NT2/D1 (cell line): ENCODE measurements at places on chromosomes 3 and 15.

GRCh38 chr3:31270010-31270409 lies 262.7 kb upstream of the STT3B start:
- DNase-seq = no peak

GRCh38 chr3:23083701-23084100 lies 119.4 kb upstream of the UBE2E2 start:
- no peak for DNase-seq

GRCh38 chr3:135891121-135891520 lies 74.4 kb upstream of the PPP2R3A start:
- DNase-seq = no peak

GRCh38 chr15:84035399-84035766 lies 200.2 kb upstream of the GOLGA6L4 start:
- DNase-seq = peak; percentile 8

- no peak for DNase-seq
Observed at GRCh38 chr15:93012786-93013185, 76.2 kb downstream of the RGMA start.

DNA sequence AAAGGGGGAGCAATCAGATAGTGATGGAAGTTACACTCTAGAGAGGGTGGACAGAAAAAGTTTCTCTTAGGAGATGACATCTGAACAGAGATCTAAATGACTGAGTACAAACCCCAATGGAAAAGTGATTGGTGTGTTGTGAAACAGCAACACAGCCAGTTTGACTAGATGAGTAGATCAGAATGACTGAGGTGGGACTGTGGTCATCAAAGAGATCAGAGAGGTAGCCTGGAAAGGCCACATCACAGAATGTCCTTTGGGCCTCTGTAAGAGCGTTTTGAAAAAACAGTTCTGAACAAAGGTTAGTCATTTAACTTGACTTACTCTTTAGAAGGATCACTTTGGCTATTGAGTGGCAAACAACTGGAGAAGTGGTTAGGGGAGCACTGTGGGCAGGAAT lies 10.6 kb downstream of the LRRC58 start:
- no peak for DNase-seq

DNA sequence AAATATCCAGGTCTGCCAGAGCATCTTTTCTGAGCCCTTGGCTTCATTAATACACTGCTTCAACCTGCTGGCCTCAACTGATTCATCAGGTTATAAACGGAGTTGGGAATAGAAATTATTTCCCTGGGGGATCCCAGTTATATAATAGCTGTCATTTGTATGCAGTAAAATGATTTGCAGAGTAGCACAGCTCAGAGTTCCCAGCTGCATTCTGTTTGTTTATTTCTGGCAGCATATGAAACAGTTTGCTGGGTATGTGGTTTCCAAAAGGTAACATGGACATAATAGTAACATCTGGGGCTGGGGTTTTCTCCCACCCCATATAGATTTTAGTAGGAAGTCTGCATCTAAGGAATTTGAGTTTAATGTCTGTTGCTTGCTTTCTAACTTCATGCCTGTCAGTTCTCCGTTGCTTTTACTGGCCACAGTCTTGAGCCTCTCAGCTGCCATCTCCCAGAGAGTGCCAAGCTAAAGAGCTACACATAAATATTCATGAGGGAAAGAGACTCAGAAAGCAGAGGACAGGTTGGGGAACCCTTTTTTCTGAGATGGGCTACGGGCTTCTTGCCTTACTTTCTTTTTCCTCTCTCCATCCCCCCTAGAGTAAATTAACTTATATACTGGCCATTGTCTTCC lies 124.6 kb downstream of the TMEM108 start:
- DNase-seq = no peak

GRCh38 chr3:85316252-85316651 lies 357.5 kb downstream of the CADM2 start:
- DNase-seq = no peak

DNA sequence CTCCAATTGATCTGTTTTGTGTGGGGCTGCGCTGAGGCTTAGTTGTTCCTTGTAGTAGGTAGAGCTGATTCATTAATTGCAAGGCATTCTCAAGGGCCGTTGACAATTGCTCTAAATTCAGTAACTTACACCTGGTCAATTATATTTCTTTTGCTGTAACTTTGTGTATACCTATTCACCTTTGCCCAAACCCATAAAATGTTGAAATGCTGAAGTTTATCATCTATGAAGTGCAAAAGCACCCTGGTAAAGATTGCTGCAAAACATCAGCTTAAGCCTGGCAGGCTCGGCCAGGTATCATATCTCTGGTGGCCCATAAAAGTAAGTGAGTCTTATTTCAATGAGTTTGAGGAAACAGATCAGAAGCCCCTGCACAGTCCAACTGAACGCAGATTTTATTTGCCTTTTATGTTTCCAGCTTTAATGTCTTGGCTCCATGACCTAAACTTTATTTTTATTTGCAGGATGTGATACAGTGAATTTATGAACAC lies 203.6 kb upstream of the SLCO3A1 start:
- DNase-seq = no peak

GRCh38 chr3:41404582-41404981 lies 205.3 kb downstream of the CTNNB1 start:
- no peak for DNase-seq

- DNase-seq = no peak
Observed at GRCh38 chr3:109331692-109332091, 5.7 kb downstream of the DPPA4 start.

- no peak for DNase-seq
Observed at GRCh38 chr3:147613725-147614124, 204.6 kb downstream of the ZIC1 start.

DNA sequence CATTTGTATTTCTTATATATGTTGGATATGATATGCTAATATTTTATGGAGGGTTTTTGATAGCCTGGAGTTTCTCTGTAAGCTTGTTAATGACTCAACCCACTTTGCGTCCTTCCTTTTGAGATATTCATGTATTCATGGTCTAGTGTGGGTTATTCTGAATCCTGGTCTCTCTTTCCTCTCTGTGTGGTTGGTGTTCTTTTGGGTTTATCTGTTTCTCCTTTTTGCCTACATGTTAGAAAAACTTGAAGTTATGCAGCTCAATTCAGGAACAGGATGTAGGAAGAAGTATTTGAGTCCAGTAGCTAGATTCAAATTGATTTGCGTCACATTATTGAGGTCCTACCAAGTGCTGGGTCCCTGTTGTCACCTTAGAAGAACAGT lies 28.1 kb downstream of the CMTM7 start:
- DNase-seq = no peak

DNA sequence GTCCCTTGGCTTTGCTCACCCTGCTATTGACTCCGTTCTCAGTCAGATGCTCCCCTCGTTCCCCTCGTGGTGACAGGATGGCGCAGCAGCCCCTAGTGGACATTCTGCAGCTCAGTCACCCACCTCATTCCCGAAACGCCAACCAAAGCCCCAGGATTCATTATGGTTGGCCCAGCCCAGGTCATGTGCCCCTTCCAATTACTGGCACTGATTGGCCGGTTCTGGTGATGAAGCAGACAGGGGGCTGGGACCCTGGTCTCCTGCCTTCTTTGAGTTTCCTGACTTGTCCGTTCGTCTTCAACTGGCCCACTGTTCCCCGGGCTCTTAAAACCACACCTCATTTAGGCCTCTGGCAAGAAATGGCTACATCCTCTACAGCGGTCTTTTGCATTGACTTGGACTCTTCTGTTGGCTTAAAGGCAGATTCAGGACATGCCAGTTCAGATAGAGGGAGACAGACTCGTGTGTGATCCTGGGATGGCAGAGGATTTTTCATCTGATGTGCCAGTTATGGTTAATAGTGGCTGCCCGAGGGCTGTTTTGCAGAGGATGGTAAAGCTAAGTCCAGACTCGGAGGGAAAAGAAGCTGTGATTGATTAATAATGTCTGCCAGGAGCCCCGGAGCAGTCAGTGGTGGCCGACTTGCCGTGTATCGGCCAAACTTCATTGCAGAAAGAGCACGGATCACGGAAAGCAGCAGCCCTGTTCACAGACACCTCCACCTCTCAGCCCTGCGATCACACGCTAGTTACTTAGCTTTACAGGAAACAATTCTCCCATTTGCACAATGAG lies 37.8 kb downstream of the LSM3 start:
- peak; percentile 42 for DNase-seq

GRCh38 chr15:46091860-46092450 lies 457.1 kb downstream of the SQOR start:
- DNase-seq = peak; percentile 20

- peak; percentile 55 for DNase-seq
Observed at GRCh38 chr3:128170866-128171516, 17.7 kb downstream of the EEFSEC start.

GRCh38 chr15:33243393-33243792 lies 48.9 kb upstream of the FMN1 start:
- DNase-seq = no peak

- no peak for DNase-seq
Observed at GRCh38 chr3:41317718-41318117, 118.4 kb downstream of the CTNNB1 start.
